Activated naive CD4-positive, alpha-beta T cell treated with anti-CD3 and anti-CD28 coated beads, Interleukin-2, amount 50 U/mL, for 72 hours (primary cell): ENCODE measurements at places on chromosomes 11 and 22. TPM values are rescaled to one million over a fixed set of nuclear protein-coding genes. Genes with fewer than 3 reads are reported as not detected.
A peak's percentile ranks its signal among the peaks of the same experiment; 100 is the strongest.

RNF121 gene
- 32.2 TPM for total RNA-seq

TENM4 gene
- total RNA-seq, result not detected

KCNJ11 gene
- 0.43 TPM for total RNA-seq

HOATZ gene
- total RNA-seq, result not detected

KIF18A gene
- 30.8 TPM for total RNA-seq

LAYN gene
- total RNA-seq, result 6.3 TPM

OR8G1 gene
- not detected for total RNA-seq

TREH gene
- not detected for total RNA-seq

MB gene
- total RNA-seq, result not detected

INS gene
- not detected for total RNA-seq

CHRDL2 gene
- not detected for total RNA-seq

DNA sequence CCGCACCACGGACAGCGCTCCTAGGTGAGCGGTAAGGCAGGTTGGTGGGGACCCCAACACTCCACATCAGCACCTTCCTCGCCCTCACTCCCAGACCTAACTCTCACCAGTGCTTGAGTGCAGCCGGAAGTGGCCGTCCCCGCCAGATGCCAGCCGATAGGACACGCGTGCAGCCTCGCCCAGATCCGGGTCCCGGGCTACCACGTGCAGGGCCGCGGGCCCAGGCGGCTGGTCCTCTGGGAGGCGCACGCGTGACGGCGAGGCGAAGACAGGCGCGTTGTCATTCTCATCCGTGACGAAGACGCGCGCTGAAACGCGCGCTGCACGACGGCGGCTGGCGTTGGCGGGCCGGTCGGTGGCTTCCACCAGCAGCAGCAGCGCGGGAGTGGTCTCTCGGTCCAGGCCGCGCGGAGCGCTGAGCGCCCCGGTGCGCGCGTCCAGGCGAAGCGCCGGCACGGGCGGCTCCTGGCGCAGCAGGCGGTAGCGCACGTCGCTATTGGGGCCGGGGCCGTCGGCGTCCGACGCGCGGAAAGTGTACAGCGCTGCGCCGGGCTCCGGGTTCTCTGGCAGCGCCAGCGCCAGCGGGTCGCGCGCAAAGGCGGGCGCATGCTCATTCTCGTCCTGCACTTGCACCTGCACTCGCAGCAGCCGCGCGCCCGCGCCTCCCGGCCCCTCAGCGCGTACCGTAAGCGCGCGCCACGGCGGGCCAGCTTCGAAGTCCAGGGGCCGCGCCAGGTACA lies 10.8 kb upstream of the TPP1 start:
- DNase-seq, result peak; percentile 44

GRCh38 chr11:19574916-19575315 lies 137.7 kb upstream of the NAV2 start:
- no peak for DNase-seq

DNA sequence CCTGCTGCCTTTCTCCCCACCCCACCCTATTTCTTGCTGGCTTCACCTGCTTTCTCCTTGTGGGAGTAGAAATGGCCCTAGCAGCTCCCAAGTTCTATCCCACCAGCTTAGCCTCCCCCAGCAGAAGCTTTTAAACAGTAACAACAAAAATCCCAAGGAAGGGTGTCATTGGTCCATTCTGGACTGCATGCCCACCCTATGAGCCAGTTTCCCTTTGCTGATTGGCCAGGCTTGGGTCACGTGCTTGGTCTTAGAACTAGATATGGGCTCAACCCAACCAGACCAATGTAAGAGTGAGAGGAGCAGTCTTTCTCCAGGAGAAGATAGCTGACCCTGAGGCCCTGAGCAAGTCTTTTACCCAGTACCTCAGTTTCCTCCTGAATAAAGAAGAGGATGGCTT lies 2.3 kb downstream of the MTFP1 start:
- no peak for DNase-seq

- DNase-seq, result no peak
Observed at GRCh38 chr11:58513747-58514367, 6.0 kb upstream of the OR5B21 start.

GRCh38 chr11:19664886-19665548 lies 47.6 kb upstream of the NAV2 start:
- no peak for DNase-seq

DNA sequence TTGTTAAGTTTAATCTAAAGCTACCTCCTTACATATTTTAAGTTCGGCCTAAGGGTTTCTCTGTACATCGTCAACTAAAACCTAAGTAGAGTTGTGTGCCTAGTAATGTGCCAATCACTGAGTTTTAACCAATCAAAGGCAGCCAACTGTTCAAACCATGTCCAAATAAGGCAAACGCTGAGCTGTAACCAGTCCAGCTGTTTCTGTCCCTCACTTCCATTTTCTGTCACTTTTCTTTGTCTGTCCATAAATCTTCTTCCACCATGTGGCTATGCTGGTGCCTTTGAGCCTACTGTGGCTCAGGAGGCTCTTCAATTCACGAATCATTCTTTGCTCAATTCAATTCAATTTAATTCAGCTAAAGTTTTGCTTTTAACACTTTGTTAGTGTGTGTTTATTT lies 13.9 kb upstream of the ATXN10 start:
- no peak for DNase-seq

GRCh38 chr11:58575377-58576020 lies at the start of gene LPXN:
Gene LPXN, minus strand, starts transcription at chr11:58575856. Its CDS starts 84 bp downstream, at chr11:58575772.
- DNase-seq, result peak; percentile 56

DNA sequence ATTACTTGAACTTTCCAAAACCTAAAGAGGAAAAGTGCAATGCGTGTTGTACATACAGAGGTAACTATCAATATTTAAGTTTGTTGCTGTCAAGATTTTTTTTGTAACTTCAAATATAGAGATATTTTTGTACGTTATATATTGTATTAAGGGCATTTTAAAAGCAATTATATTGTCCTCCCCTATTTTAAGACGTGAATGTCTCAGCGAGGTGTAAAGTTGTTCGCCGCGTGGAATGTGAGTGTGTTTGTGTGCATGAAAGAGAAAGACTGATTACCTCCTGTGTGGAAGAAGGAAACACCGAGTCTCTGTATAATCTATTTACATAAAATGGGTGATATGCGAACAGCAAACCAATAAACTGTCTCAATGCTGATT lies 2.1 kb downstream of the ADM start:
- no peak for DNase-seq

- no peak for DNase-seq
Observed at GRCh38 chr11:57368106-57368844, 12.7 kb downstream of the PRG3 start.

DNA sequence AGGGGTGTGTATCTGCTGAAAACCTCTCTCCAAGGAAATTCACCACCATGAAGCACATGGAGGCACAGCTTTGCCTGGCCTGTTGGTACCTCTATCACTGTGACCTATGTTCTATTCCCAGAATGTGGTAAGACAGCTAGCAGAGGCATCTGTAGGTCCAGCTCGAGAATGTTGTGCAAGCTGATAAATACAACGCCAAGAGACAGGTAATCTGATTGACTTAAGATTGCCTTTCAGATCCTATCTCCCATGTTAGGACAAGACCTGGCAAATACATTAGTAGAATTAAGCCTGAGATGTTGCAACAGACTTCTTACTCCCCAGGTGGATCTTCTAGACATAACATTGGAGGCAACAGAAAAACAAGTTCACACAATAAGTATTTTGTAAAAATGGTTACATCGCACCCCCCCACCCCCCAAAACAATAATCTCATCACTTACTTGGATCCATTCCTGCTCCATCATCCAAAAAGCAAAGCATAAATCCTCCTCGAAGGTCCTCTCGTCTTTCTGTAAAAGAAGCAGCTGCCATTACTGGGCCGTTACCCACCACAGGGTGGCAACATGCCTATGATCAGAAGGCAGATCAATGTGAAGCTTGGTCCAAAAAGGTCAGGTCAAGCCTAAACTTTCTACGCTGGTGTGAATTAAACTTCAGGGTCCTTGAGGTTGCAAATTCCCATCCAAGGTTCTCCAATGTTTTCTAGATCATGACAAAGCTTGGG lies 18.5 kb downstream of the MORC2 start:
- DNase-seq, result no peak

GRCh38 chr11:121618516-121618915 lies 165.7 kb upstream of the SORL1-AS1 start:
- DNase-seq, result no peak

DNA sequence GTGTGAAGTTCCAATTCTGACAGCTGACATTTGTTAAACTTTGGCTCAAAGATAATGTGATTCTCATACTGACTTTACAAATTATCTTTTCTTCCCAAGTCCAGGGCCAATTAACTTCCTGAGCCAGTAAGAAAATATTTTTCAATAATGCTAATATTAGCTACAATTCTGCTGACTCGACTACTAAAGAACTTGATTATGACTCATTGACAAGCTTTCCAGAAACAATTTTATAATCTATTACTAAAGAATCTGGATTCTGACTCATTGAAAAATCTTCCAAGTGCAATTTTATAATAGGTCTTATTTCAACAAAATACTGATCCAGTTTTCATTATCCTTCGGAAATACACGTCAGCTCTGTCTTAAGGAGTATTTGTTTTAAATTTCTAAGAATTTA lies 12.9 kb upstream of the XKR3 start:
- no peak for DNase-seq

- no peak for DNase-seq
Observed at GRCh38 chr22:19603767-19604166, 79.6 kb upstream of the CLDN5 start.

- no peak for DNase-seq
Observed at GRCh38 chr11:47099918-47100315, 76.8 kb downstream of the ARFGAP2 start.

DNA sequence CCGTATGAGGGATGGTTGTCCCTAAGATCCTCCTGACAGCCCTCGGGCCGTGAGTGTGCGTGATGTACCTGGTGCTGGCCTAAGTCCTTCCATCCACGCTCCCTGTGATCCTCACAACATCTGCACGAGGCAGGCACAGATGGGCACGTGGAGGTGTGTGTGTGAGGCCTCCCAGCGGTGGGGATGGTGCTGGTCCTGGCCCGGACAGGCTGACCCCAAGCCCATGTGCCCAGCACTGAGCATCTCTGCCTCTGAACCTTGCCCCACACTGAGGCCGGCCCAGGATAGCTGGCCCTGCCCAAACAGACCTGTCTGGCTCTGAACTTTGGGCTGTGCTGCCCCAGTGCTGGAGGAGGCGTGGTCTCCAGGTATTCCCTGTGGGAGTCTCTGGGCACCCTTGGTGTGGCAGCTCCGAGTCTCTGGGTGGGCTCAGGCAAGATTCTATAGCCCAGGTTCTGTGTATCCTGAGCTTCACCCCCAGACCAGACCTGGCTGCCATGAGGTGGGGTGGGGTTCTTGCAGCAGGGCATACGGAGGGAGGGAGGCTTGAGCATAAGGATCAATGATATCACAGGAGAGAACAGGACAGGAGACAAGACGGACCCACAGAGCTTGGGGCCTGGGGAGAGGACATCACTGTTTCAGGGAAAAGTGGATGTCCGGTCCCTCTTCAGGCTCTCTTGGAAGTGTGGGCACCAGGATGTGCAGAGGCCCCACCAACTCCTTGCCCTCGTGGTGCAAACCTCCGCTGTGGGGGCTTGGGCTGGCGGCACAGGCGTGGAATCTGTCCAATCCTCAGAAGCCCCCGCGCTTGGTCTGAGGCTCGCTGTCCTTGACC lies 881.8 kb downstream of the BRD1 start:
- DNase-seq, result no peak

DNA sequence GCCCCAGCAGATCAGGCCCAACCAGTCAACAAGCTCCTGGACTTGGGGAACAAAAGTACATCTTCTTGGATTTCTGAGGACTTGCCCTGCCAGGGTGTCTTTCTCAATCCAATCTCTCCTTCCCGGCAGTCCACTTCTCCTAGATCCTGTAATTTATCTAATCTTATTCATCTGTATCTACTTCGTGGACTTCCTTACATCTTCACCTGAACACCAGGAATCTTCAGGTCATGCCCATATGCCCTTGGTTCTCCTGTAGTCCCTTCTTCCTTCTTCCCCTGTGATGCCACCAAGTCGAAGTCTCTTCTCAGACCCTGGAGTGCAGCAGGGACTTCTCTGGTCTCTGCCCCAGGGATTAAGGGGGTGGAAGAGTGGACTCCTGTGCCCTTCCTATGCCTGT lies 100.3 kb downstream of the ZNF280B start:
- no peak for DNase-seq

- DNase-seq, result no peak
Observed at GRCh38 chr22:34812631-34813030, 253.3 kb upstream of the ISX start.

DNA sequence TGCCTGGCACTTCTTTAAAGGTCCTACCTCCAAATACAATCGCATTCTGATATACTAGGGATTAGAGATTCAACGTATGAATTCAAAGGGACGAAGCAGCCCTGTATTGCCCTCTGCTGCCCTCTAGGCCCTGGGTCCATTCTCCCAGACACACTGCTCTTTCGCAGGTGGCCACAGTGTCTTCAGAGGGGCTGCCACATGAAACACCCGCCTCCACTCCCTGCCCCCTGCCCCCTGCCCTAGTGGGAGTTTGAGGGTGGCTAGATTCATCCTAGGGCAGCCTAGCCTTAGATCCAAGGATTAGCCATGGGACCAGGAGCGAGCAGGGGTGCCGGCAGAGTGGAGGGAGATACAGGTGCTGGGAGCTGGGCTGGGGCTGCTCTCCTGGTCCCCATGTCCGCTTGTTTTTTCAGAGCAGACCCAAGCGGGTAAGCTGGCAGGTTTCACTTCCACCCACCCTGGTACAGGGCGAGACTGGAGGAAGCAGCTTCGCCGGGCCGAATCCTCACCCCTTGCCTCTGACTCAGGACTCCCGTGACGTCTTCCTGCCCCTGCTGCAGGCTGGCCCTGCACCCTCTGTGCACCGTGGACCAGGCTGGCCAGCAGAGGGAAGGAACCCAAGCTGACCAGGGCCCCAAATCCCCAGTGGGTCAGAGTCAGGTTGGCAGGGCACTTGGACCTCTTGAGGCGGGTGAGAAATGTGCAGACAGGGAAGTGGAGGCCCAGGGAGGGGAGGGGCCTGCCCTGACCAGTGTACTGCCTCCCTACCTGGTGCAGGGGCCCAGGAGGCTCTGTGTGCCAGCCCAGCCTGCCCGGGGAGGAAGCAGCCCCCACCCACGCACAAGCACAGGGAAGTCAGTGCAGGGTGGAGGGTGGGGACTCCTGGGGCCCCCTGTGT lies 28.4 kb upstream of the HMOX1 start:
- DNase-seq, result peak; percentile 34

DNA sequence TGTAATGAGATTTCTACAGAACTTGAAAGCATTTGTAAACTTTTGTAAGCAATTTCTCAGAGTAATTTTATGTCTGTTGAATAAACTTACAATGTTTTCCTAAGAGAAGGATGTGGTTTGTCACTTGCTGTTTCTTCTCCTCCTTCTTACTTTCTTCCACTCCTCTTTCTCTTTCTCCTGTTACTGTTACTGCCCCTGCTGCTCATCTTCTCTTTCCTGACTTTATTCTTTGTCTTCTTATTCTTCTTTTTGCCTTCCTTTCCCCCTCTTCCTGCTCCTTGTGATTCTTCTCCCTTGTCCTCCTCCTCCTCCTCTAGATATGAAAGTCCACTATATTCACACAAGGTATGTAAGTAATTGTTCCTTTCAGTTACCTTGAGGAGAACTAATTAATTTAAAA lies 31.1 kb upstream of the MMP7 start:
- no peak for DNase-seq

DNA sequence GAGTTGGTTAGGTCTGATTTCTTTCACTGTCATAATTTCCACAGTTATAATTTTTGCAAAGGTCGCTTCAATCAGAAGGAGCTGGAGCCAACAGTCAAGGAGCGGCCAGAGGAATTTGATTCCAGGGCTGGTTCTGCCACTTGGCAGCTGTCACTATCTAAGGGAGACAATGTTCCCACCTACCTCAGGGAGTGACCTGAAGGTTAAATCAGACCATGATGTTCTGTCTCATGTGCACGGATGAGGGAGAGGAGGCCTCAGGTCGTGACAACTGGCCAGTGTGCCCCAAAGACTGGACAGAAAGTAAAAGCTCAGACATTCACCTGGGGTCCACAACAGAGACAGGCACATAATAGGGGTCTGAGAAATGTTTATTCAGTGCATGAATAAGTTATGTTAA lies 7.6 kb downstream of the MRGPRD start:
- peak; percentile 1 for DNase-seq
